Cardiac muscle cell (in vitro differentiated cells and primary cell): ENCODE measurements at places on chromosomes 5 and 9.
A peak's percentile ranks its signal among the peaks of the same experiment; 100 is the strongest.

GRCh38 chr5:34841816-34842215, 2.9 kb downstream of the TTC23L start:
- DNase-seq, result no peak

GRCh38 chr5:158658446-158659230, 441.1 kb downstream of the EBF1 start:
- DNase-seq, result no peak

DNA sequence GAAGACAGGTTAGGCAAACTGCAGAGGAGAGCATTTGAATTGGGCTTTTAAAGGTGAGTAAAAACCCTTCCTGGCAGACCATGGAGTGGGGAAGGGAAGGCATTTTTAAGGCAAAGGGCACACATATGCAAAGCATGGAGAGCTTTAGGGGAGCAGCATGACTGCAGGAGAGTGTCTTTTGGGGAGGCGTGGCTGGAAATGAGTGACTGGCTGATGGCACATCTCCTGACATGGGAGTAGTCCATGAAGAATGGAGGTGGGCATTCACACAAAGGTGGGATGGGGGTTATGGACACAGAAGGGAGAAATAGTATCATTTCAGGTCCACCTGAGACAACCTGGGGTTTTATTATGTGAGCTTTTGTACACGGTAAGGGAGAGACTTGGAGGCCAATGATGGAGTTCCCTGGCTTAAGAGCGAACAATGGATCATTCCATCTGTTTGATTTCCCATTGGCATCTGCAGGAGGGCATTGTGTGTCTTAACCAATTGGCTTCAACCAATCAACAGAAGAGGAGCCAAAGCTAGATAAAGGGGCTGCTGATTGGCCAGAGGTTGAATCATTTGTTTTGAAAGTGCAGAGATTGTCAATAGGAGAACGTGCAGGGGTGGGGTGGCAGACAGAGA, 2.1 kb downstream of the NSG2 start:
- DNase-seq, result no peak

- no peak for DNase-seq
These were observed 1.7 kb downstream of the PHF2 start for GRCh38 chr9:93577975-93578682.

DNA sequence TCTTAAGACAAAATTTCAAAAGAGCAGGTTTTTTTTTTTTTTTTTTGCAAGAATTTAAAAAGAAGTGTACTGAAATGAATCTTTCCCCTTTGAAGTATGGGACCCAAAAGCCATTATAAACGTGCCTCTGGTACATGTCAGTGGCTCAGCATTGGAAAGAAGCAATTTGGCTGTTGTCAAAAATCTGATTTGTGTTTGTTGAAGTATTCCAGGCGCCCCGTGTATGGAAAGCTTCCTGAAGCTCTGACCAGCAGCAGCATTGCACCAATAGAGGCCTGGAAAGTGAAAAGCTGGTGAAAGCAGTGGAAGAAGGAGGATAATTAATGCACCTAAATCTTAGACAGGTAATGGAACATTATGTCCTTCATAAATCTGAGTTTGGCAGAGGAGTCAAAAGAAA, 215.0 kb downstream of the PARP8 start:
- peak; percentile 65 for DNase-seq

GRCh38 chr9:15136646-15137045, 170.4 kb downstream of the TTC39B start:
- DNase-seq, result no peak

DNA sequence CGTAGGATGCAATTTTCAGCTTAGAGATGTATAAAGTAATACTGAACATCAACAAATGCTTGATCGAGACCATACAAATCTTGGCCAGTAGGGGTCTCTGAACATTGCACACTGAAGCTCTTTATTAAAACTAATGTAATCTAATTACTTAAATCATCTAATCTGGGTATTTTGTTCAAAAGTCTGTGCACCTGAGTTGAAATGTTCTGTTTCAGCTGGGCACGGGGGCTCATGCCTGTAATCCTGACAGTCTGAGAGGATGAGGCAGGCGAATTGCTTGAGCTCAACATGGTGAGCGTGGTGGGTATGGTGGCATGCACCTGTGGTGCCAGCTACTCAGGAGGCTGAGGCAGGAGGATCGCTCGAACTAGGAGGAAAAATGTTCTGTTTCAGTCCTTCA, 41.0 kb downstream of the ESM1 start:
- DNase-seq, result peak; percentile 61

DNA sequence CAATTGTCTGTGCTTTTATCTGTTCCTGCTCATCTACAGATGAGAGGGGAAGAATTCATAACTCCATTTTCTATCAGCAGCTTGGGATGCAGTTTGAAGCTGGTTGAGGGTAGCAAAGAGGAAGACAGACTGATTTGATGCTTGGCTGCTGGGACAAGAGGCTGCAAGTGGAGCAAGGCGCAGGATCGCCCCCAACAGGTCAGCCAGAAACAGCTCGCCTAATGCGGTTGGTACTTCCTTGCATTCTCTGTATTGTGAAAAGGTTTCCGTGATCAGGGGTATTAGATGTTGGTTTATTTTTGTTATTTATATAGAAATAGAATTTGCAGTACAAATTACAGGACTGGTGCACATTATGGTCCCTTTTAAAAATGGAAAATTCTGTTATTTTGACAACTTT, 40.6 kb downstream of the ZNF883 start:
- DNase-seq, result peak; percentile 22

DNA sequence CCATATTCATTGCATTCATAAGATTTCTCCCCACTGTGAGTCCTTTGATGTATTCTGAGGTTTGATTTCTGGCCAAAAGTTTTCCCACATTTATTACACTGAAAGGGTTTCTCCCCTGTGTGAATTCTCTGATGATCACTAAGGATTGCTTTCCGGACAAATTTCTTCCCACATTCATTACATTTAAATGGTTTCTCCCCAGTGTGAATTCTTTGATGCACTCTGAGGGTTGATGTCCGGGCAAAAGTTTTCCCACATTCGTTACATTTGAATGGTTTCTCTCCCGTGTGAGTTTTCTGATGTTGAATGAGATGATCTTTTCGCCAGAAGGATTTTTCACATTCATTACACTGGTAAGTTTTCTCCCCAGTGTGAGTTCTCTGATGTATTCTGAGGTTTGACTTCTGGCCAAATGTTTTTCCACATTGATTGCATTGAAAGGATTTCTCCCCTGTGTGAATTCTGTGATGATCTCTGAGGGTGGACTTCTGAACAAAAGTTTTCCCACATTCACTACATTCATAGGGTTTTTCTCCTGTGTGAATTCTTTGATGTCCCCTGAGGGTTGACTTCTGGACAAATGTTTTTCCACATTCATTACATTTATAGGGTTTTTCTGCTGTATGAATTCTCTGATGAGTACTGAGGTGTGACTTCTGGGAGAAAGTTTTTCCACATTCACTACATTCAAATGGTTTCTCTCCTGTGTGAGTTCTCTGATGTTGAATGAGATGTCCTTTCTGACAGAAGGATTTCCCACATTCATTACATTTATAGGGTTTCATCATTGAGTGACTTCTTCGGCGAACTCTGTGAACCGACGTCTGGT, 18.8 kb downstream of the ZNF510 start:
- peak; percentile 7 for DNase-seq

- no peak for DNase-seq
These were observed 49.0 kb downstream of the STOM start for GRCh38 chr9:121321016-121321503.

GRCh38 chr5:157177953-157178352, 2.7 kb upstream of the ITK start:
- no peak for DNase-seq

- peak; percentile 79 for DNase-seq
These were observed 12.8 kb upstream of the SRP19 start for GRCh38 chr5:112848116-112848811.

DNA sequence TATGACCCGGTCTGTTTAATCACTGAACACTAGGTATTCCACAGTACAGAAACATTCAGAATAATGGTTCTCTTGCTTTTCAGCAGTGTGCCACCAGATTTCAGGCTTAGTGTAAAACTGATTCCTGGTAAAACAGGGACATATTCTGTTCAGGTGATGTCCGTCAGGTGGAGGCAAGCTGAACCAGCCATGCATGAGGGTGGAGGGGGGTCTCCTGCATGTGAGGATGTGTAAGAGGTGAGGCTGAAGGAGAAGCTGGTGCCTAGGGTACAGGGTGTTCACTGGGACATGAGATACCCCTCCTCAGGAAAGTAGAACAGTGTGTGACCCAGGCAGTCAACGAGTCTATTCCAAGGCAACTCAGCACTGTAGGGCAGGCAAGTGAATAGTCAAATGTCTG, 563.9 kb downstream of the BNC2 start:
- no peak for DNase-seq
